ENCODE measurements at places on chromosomes 4 and X.

- no peak for DNase-seq
Observed at GRCh38 chr4:112894951-112895350, 154.5 kb upstream of the ANK2 start.

- no peak for DNase-seq
Observed at GRCh38 chr4:4752025-4752424, 107.4 kb upstream of the MSX1 start.

DNA sequence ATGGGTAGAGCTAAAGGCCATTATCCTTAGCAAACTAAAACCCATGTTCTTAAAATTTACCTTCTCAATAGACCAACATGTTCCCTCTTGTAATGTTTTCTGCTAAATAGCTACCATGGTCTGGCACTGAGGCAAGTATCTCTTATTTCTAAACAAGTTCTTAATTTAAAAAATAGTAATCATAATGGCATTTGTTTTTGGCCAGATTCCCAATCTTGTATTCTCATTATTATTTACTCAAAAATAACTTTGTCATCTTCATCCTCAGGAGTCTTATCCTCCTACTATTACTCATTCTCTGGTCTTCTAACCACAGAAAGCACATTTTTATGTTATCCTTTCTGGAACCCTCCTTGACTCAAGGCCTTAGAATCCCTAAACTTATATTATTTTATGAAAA lies 931.2 kb downstream of the CCSER1 start:
- DNase-seq: no peak

DNA sequence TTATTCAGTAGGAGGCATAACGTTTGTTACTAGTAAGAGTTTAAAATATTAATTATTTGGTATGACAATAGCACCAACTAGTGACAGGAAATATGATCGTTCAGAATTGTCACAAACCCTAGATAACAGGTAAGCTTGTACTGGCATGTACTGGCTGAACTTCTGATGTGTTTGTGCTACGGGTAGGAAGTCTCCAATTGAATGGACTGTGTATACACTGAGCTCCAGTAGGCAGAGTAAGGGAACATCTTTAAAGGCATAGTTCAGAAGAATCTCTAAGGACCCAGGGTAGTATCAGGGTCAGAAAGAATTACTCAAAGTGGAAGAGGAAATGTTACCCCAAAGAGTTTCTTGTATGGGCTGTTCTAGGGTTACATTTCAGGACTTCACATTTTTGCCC lies 230.4 kb downstream of the EDA2R start:
- no peak for DNase-seq

DNA sequence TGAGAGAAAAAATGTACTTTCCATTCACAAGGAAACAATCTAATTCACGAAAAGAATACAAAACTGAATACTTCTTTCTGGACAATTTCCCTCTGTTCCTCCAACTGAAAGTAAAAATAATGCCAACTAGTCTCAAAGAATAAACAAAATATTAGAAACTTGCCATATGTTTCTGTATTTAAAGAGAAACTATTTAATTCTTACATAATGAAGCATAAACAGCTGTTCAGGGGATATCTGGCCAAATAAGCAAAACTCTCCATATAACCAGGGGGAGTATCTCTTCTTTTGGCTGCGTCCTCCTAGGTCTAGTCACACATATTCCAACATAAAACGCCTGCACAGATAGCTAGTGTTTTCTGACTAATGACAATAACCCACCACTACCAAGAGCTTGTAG lies 805 bp downstream of the GATB start:
- no peak for DNase-seq

- no peak for DNase-seq
Observed at GRCh38 chr4:158203436-158203835, 6.8 kb upstream of the TMEM144 start.
